ENCODE measurements at places on chromosomes 3 and 15.
A peak's percentile ranks its signal among the peaks of the same experiment; 100 is the strongest.

DNA sequence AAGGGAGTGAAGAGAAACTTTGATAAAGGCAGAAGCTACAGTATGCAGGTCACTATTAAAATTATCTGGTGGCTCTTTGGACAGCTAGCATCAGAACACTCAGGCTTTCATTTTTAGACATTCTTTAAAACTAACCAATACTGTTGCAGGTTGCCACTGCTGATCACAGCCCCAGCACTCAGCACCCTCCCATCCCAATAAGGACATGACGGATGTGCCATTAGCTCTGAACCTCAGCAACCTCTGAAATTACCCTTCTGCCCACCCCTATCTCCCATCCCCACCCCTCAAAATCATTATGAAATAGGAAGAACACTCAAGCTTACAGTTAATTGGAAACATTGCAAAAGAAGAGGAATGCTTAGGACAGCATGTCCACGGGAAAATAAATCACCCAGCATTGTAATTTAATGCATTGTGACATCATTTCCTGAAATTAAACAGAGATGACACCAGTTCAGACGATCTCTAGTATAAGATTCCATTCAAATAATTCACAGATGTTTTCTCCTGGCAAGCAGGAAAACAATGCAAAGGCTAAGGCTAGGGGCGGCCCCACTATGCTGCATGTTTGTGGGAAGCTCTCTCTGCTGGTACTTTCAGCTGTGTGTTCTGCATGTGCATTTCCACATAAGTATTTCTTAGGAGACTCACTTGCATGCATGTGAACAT, 71.6 kb downstream of the MEIS2 start:
- DNase-seq = no peak

DNA sequence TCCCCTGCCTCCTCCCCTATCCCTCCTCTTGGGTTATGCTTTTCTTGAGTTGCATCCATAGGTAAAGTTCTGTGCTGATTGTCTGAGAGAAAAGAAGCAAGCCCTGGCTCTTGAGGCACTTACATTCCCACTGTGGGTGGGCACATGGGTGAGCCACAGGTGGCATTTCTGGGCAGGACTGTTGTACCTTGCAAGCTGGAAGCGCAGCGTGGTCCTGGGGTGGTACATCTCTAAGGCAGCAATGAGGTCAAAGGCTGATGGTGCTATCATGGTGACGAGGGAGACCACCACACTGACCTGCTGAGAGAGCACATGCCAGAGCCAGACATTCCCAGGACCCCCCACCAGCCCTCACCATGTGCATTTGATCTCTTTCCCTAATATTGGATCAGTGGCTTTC, 24.7 kb downstream of the TMC3 start:
- no peak for DNase-seq

- DNase-seq = no peak
These were observed 7.1 kb downstream of the GUCA1C start for GRCh38 chr3:108946292-108947285.

DNA sequence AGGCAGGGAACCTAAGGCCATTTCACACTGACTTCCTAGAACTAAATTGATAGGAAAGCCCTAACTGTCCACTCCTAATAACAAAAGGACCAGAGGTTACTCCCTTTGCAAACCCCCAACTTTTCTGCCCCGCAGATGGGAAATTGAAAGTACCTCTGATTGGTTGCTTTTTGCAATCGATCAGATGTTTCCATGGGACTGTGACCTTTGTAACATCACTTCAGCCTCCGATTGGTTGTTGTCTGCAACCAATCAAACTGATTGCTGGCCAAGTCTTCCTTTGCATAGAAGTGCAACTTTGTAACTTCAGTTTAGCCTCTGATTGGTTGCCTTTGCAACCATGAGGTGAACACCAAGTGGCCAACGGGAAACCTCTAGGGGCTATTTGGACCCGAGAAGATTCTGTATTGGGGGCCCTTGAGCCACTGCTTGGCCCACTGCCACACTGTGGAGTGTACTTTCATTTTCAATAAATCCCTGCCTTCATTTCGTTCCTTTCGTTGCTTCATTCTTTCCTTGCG, 11.3 kb upstream of the KNL1 start:
- peak; percentile 65 for DNase-seq

- no peak for DNase-seq
These were observed 20.6 kb downstream of the FOXP1 start for GRCh38 chr3:71562938-71563337.

DNA sequence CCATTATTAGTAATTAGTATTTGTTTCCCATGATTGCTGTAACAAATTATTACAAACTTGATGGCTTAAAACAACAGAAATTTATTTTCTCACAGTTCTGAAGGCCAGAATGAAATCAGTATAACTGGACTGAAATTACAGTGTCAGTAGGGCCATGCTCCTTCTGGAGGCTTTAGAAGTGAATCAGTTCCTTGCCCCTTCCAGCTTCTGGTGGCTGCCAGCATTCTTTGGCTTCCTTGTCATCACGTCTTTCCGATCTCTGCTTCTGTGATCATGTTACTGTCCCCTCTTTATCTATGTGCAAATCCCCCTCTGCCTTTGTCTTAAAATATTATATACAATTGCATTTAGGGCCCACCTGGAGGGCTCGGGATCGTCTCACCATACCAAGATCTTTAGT, 92.0 kb downstream of the FOXB1 start:
- DNase-seq = no peak

GRCh38 chr3:13068269-13069010, 4.8 kb downstream of the IQSEC1 start:
- no peak for DNase-seq

GRCh38 chr15:28003302-28004037, 95.6 kb downstream of the OCA2 start:
- no peak for DNase-seq

DNA sequence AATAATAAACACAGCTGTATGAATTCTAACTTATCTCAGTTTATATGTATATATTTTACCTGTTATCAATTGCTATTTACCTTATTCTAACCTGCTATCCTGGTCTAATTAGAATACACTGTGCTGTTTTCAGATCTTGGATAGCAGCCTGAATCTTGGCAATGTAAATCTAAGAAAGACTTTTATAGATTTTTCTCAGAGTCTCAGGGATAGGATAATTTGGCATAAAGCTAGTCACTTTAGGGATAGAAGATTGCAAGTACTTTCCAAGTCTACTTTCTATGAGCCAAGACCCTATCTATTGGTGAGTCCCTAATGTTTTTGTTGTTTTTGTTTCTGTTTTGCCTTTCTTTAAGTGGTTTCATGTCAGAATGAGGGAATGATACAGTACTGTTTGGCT, 695.7 kb downstream of the NAALADL2 start:
- DNase-seq = no peak

DNA sequence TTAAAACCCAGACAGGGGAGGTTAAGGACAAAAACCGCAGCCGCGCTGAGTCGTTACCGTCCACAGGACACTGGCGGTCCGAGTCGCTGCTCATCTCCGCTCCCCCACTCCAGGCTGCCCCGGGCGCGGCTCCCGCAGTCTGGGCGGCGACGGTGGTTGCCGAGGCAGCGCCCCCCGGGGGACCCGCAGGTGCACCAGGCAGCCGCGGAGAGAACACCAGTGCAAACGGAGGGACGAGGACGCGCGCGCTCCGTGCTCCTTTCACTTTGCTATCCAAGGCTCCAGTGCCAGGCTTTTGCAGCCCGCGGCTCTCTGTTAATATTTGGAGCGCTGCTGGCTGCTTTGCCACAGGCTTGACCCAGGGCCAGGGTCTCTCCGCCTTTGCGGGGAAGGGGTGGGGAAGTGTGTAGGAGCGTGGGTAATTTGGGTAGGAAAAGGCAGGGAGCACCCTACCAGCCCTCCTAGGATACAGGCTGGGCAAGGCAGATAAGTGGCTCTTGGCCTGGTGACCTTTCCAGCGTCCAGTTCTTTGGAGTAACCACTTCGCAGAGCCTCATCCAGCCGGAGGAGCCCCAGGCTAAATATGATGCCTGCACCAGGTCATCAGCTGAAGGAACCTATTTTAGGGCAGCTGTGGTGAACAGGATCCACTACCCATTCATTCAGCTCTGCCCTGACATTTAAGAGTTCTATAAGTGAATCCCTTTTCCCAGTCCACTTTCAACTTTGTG, at the start of gene GADL1:
TSS of gene GADL1 (minus strand) at position 141 of the 731 bp plus-strand sequence. CDS start at position 94, 47 bp downstream.
- peak; percentile 54 for DNase-seq

DNA sequence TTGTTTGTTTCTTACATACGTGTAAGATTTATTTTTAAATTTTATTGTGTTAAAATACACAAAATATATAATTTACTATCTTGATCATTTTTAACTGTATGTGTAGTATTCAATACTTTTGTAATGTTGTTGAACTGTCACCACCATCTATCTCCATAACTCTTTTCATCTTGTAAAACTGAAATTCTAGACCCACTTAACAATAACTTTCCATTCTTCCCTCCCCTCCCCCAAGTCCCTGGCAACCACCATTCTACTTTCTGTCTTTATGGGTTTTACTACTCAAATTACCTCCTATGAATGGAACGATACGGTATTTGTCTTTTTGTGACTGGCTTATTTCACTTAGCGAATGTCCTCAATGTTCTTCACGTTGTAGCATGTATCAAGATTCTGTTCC, 262.1 kb upstream of the CHRM5 start:
- DNase-seq = no peak

GRCh38 chr3:190004656-190005055, 116.0 kb downstream of the P3H2 start:
- no peak for DNase-seq

DNA sequence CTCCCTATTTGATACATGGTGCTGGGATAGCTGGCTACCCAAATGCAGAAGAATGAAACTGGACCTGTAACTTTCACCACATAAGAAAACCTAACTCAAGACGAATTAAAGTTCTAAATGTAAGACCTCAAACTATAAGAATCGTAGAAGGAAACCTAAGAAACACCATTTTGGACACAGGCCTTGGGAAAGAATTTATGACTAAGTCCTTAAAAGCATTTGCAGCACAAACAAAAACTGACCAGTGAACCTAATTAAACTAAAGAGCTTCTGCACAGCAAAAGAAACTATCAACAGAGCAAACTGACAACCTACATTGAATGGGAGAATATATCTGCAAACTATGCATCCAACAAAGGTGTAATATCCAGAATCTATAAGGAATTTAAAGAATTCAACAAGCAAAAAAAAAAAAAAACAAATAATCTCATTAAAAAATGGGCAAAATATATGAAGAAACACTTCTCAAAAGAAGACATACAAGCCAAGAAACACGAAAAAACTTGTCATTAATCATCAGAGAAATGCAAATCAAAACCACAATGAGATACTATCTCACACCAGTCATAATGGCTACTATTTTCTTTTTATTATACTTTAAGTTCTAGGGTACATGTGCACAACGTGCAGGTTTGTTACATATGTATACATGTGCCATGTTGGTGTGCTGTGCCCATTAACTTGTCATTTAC, 37.0 kb downstream of the HDGFL3 start:
- DNase-seq = no peak

DNA sequence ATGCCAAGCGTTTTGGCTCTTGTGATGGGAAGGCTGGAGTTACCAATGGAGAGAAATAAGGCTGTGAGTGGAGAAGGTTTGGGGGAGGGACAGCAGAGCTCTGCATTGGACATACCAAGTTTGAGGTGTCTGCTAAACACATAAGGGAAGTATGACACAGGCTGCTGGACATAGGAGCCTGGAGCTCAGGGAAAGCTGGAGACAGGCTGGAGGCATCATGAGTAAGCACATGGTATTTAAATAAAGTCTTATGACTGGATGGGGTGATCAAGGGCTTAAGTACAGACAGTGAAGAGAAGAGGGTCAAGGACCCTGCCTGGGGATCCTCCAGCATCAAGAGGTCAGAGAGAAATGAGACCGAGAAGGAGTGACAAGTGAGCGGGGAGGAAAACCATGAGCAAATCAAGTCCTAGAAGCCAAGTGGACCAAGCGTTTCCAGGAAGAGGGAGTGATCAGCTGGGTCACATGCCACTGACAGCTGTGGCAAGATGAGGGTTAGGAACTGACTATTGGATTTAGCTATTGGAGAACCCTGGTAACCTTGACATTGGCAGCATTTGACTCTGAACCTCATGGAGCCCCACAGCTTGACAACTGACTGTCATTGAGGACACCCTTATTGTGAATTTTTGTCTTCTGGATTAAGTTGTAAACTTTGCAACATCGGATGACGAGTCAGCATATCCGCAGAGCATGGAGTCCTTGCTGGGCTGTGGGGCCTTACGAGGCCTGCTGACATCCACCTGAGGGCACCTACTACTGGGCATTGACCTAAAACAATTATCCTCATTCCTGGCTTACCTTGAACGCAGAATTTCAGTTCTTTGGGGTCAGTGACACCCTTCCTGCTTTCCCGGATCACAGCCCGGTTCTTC, 78.7 kb upstream of the ETV5 start:
- DNase-seq = no peak

DNA sequence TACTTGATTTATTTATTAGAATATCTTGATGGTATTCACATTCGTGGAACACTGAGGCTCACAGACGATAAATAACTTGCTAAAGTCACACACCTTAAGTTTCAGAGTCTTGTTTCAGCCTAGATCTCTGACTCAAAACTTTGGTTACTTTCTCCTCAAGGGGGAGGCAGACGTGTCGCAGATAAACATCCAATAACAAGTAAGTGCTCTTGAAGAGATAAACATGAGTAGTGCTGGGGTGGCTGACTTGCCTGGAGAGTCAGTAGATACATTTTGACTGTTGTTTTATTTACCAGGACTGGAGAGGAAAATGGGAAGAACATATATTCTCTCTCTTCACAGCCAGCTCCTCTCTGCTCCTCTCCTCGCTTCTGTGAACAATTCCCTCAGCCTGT, 31.3 kb downstream of the FBXO45 start:
- DNase-seq = no peak

GRCh38 chr3:159252274-159252673, 450.4 kb downstream of the MFSD1 start:
- no peak for DNase-seq

DNA sequence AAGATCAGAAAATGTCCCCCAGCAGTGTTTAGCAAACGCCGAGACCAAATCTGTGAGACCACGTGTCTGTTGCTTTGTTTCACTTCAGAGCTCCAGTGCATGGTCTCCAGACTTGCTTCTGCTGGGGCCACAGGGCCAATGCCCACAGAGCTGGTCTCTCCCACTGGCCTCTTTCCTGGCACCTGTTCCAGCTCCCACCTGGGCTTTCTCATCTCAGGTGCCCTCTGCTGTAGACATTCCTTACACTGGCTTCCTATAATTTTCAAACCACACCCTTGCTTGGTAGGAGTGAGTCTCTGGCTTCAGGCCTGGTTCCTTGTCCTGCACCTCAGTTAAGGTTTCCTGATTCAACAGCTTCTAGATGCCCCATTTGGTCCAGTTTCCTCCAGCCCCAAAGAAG, 243.1 kb downstream of the ADAMTS17 start:
- no peak for DNase-seq

GRCh38 chr3:60829058-60829457, 422.2 kb downstream of the FHIT start:
- peak; percentile 83 for DNase-seq

Data from SW480 (cell line).